ENCODE measurements at places on chromosomes 12 and 14.

GRCh38 chr14:96095058-96095457, 55.9 kb downstream of the C14orf132 start:
- no peak for DNase-seq

GRCh38 chr12:100539202-100539601, 34.3 kb upstream of the GAS2L3 start:
- peak; percentile 26 for DNase-seq

- DNase-seq, result no peak
Observed at GRCh38 chr12:103803847-103804246, 37.2 kb downstream of the NT5DC3 start.

DNA sequence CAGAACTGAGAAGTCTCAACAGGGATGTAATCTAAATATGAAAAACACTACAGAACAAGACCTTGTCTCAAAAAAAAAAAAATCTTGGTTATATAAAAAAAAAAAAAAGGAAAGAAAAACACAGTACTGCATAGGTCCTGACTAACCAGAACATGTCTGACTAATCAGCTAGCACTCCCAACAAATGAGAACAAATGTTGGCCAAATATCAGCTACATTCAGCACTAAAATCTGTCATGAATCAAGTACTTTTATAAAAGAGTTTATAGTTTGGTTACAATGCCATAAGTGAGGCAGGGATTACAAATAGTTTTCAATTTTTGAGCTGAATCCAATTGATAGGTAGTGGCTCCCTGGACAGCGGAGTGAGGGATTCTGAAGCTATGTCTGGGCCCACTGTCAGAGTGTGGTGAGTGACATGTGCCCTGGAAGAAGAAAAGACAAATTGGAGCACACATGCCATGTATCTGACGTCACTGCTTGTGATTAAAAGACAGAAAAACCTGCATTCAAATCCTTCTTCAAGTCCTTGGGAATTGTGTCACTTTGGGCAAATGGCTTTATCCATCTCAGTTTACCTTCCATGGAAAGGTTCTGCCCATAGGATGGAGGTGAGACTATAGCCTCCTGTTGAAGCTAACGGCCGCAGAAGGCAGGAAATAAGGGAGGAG, 5.6 kb upstream of the FAM234B start:
- DNase-seq, result no peak

- DNase-seq, result no peak
Observed at GRCh38 chr12:95790033-95790916, at the start of gene NTN4. Gene NTN4, minus strand, starts transcription at chr12:95790764. Its CDS starts 455 bp downstream, at chr12:95790309.

DNA sequence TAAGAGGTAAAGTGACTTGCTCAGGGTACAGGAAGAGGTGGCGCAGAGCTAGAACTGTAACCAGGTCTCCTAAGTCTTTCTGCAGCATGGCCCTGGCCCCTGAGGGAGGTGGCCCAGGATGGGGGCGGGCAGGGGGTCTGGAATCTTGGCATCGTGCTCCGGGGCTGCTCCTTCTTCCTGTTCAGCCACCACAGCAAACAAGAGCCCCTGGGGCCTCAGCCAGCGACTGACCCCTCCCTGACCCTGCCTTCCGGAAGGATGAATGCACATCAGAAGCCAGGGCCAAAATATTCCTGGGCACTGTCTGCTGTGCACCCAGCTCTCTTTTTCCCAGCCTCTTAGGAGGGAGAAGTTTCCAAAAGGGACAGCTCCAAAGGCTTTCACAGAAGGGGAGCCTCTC, 242.8 kb downstream of the DPF3 start:
- DNase-seq, result no peak

- DNase-seq, result no peak
Observed at GRCh38 chr14:99539491-99539890, 58.3 kb downstream of the CCNK start.

DNA sequence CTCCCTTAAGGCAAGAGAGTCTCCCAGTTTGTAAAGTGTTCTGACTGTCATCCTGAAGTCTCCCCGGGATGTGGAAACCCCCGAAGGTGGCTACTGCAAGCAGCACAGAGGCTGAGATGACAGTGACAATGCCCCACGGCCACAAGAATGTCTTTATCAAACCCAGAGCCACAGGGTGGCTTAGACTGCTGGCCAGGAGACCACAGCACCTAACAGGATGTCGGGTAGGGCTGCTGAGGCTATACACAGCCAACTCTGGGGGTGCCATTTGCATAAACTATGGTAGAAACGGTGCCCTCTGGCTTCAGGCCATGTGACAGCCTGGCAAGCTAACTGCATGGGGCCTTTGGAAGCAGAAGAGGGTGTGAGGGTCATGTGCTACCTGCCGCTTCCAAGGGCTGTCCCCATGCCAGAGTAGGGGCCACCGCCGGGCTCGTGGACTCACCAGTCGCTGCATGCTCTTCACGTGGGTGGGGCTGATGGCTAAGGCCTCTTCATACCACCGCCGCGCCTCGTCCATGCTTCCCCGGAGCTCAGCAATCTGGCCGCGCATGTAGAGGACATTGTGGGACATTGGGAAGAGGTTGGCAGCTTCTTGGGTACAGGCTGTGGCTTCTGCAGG, 180.9 kb downstream of the CALM1 start:
- no peak for DNase-seq

- no peak for DNase-seq
Observed at GRCh38 chr12:92459850-92460249, 242.9 kb upstream of the PLEKHG7 start.

DNA sequence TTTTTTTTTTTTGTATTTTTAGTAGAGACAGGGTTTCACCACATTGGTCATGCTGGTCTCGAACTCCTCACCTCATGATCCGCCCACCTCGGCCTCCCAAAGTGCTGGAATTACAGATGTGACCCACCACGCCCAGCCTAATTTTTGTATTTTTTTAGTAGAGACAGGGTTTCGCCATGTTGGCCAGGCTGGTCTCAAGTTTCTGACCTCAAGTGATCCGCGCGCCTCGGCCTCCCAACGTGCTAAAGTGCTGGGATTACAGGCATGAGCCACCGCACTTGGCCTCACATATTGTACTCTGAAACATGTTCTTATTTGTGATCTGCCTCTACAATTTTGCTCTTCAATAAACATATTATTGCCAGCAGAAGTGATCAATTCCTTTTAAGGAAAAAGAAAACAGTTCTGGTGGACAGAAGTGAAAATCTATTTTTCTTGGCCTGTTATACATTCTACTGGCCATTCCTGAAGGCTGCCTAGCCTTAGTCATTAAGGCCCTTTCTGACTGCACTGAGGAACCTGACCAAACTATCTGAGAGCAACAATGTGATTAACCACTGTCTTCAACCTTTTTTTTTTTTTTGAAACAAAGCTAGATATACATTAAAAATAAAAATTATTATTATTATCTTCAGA, 36.1 kb downstream of the SNX6 start:
- no peak for DNase-seq
